ENCODE measurements at places on chromosomes 12 and 14. TPM values are rescaled to one million over a fixed set of nuclear protein-coding genes. Genes with fewer than 3 reads are reported as not detected.

GRCh38 chr14:76413106-76413961 is 37.4 kb downstream of the ESRRB start:
- DNase-seq = no peak

The EFS gene
- total RNA-seq = 2.2 TPM

- no peak for DNase-seq
Measured at GRCh38 chr14:67719866-67720265, 18.2 kb downstream of the RDH12 start.

The DIO2 gene
- 0.08 TPM for total RNA-seq

DNA sequence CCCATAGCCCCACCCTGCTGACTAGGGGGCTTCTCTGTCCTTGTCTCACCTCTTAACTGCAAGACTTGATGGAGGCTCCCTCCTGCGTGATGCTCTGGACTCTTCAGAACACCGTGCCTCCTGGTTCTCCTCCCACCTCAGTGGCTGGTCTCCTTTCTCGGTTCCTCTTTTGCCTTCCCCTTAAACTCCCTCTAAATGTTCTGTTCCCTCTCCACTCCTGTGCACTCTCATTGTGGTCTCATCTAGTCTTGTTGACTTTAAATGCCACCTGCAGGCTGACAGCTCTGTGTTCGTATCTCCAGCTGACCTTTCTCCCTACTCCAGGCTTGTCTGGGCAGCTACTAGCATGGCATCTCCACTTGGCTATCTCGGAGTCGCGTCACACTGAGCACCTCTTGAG is 28.3 kb downstream of the DYNC1H1 start:
- DNase-seq = no peak

GRCh38 chr12:53994009-53994263 is 6.0 kb upstream of the HOXC9 start:
- DNase-seq = no peak

The FAM186B gene
- total RNA-seq = 0.83 TPM

- DNase-seq = no peak
Measured at GRCh38 chr14:104937161-104937560, 12.5 kb downstream of the PLD4 start.

Data from pancreas (tissue), 10 donors.